ENCODE measurements at places on chromosomes 16 and 17.

- DNase-seq, result no peak
Observed at GRCh38 chr17:6704470-6705052, 8.6 kb downstream of the SLC13A5 start.

DNA sequence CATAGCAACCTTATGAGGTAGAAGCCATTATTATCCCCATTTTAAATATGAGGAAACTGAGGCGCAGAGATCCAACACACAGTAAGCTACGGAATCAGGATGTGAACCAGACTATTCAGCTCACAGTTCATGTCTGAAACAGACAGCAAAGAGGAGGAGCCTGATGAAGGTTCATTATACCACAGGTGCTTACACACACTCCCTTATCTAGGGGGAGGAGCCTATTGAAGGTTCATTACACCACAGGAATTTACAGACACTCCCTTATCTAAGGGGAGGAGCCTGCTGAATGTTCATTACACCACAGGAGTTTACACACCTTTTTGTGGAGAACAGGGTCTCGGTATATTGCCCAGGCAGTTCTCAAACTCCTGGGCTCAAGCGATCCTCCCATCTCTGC, 21.9 kb downstream of the C16orf95 start:
- DNase-seq, result no peak

DNA sequence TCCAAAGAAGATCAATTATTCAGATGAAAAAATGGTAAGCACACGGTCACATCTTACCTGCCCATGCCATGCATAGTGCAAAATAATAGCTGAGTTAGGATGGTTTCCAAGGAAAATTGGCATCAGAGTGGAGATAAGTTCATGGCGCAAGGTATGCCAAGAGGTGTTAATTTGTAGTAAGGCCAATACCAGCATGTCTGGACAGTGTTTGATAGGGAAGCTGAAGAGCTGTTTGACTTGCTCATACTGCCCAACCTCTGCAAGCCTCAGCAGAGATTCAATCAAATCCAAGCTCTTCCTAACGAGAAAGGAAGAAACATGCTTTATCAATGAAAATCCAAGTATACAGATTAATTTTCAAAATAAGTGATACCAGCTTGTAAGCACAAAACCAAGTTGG, 51.0 kb downstream of the CNOT1 start:
- DNase-seq, result no peak

DNA sequence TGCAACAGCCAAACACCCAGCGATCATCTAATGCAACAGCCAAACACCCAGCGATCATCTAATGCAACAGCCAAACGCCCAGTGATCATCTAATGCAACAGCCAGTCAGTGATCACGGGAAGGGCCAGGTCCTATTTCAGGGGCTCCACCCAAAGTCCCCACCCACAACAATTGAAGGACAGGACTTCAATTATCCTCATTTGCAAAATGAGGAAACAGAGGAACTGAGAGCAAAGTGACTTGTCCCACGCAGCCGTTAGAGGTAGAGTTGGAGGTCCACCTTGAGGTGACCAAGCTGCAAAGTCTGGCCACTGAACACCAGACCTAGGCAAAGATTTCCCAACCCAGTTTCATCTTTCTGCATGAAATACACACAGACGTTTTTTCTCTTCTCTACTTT, 3.7 kb downstream of the ZG16B start:
- no peak for DNase-seq

GRCh38 chr17:50043290-50044148, 12.4 kb upstream of the ITGA3 start:
- DNase-seq, result no peak

DNA sequence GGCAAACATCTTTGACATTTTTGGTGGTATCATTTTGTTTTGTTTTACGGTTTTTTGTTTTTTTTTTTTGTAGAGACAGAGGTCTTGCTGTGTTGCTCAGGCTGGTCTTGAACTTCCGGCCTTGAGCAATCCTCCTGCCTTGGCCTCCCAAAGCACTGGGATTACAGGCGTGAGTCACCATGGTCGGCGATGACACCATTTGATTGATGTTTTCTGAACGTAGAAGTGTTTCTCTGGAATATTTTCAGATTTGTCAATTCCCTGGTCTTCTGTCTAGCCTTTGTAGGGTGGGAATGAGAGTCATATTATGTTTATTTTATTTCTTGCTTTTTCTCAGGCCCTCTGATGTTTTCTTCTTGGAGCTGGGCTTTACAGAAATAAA, 32.2 kb upstream of the BRD7 start:
- DNase-seq, result no peak

DNA sequence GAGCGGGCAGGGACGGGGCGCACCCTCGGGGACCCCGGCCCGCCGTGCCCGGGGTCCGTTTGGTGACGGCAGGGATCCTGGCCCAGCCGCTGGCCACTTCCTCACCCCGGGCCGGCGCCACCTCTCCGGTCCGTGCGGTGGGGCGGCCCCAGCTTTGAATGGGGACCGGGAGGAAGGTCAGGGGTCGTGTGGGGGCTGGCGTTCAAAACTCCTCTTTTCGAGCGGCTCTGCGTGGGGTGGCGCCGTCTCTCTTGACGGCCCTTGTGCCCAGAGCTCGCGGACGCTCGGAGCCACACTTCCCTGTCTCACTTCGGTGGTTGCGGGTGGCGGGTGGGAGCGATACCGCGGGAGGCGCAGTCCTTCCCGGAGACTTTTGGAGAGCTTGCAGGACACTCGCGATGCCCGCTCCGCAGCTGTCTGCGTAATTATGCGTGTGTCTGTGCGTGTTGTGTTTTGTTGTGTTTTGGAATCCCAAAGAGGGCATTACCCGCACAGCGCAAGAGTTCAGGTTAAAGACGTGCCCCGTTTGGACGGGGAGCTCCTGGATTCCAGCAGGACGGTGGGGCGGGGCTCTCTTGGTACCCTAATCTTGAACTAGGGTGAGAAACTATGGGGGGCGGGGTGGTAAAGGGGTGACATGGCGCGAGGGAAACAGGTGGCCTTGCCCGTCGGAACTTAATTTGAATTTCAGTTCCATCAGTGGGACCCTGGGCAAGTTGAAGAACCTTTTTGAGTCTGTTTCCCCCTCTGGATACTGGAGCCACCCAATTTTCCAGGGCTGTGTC, 637 bp downstream of the PLCG2 start:
- no peak for DNase-seq

DNA sequence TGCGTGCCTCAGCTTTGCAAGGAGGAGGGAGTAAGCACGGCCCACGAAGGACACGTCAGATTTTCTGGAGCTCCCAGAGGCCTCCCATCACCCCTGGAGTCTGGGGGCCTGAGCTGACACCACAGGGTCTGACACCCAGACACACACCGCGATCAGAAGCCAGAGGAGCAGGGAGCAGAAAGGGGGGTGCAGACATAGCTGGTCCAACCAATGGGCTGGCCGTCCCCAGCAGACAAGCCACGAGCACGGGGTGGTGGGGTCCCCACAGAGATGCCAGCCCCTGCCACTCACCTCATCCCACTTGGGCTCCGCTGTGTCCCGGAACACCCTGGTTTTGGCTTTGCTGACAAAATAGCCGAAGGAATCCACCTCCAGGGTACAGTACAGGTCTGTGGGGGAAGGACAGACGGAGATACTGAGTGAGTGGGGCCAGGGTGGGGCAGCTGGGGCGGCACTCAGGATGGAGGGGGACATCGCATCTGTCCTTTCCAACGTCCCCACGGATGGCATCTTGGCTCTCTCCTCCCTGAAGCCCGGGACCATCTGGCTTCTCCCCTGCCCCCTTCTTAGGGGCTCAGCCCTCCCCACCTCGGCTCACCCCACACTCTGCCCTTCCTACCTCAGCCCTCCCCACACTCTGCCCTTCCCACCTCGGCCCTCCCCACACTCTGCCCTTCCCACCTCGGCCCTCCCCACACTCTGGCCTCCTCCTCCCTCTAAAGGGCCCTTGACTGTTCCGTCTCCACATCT, 53.5 kb downstream of the TIMM22 start:
- no peak for DNase-seq

- DNase-seq, result no peak
Observed at GRCh38 chr17:83183145-83183948, 103.9 kb downstream of the METRNL start.

DNA sequence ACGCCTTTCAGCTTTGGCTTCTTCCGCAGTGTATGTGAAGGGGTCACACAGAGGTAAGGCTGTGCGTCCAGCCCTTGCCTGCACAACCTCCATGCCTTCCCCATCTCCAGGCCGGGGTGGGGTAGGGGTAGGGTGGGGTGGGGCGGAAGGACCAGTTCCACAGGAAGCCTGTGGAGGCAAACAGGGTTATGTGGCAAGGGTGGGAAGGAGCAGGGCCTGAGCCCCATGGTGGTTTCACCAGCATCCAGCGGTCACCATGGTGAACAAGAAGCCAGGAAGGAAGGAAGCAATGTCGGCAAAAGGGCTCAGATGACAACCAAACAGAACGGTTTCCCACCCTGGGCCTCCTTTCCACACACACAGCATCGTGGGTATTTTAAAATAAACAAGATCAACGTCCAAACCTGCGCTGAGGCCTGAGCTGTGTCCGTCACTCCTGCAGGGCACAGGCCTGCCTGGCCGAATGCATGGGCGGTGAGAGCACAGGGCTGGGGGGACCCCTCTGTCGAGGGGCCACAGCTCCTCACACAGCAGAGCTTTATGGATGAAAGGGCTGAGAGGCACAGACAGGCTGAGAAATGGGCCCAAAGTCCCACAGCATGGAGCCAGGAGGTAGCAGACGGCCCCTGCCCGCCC, 80.5 kb downstream of the ZNF778 start:
- no peak for DNase-seq

DNA sequence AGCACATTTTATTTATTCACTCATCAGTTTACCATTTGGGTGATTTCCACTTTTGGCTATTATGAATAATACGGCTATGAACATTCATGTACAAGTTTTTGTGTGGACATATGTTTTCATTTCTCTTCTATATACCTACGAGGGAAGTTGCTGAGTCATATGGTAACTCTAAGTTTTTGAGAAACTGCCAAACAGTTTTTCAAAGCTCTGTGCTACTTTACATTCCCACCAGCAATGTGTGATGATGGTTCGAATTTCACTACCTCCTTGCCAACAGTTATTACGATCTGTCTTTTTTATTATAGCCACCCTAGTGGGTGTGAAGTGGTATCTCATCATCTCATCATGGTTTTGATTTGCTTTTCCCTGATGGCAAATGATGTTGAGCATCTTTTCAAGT, 63.7 kb upstream of the MRTFB start:
- DNase-seq, result no peak

GRCh38 chr17:78400581-78401240, 22.3 kb downstream of the PGS1 start:
- DNase-seq, result no peak

DNA sequence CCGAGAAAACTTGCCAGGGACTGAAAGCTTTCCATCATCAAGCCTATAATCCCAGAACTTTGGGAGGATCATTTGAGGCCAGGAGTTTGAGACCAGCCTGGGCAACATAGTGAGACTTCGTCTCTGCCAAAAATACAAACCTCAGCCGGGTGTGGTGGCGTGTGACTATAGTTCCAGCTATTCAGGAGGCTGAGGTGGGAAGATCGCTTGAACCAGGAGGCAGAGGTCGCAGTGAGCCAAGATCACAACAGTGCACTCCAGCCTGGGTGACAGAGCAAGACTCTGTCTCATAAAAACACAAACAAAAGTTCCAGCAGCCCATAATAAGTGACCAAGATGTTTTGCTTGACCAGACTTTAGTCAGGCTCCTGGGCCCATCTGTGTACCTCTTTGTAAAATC, 1.9 kb downstream of the MEAK7 start:
- no peak for DNase-seq

DNA sequence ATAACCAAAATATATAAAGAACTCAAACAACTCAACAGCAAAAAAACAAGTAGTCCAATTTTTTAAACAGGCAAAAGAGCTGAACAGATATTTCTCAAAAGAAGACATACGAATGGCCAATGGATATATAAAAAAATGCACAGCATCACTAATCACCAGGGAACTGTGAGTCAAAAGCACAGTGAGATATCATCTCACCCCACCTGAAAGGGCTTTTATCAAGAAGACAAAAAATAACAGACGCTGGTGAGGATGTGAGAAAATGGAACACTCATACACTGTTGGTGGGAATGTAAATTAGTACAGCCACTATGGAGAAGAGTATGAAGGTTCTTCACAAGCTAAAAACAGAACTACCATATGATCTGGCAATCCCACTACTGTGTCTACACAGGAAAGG, 7.4 kb downstream of the XYLT1 start:
- no peak for DNase-seq

GRCh38 chr16:381789-382717, at the start of gene PGAP6:
Gene PGAP6 (minus strand): TSS chr16:381978. CDS start chr16:381821, 157 bp downstream.
- peak; percentile 55 for DNase-seq

- no peak for DNase-seq
Observed at GRCh38 chr16:11036040-11036439, 91.7 kb downstream of the CLEC16A start.

GRCh38 chr17:55769625-55770000, 18.8 kb downstream of the PCTP start:
- DNase-seq, result no peak

- no peak for DNase-seq
Observed at GRCh38 chr16:58094026-58094425, 35.2 kb downstream of the CFAP20 start.

- no peak for DNase-seq
Observed at GRCh38 chr16:34801875-34802274, 1342.5 kb downstream of the TP53TG3F start.

GRCh38 chr17:50765454-50766221, 1.7 kb downstream of the ANKRD40CL start:
- DNase-seq, result no peak

- DNase-seq, result no peak
Observed at GRCh38 chr16:19783363-19784182, 65.5 kb downstream of the IQCK start.

DNA sequence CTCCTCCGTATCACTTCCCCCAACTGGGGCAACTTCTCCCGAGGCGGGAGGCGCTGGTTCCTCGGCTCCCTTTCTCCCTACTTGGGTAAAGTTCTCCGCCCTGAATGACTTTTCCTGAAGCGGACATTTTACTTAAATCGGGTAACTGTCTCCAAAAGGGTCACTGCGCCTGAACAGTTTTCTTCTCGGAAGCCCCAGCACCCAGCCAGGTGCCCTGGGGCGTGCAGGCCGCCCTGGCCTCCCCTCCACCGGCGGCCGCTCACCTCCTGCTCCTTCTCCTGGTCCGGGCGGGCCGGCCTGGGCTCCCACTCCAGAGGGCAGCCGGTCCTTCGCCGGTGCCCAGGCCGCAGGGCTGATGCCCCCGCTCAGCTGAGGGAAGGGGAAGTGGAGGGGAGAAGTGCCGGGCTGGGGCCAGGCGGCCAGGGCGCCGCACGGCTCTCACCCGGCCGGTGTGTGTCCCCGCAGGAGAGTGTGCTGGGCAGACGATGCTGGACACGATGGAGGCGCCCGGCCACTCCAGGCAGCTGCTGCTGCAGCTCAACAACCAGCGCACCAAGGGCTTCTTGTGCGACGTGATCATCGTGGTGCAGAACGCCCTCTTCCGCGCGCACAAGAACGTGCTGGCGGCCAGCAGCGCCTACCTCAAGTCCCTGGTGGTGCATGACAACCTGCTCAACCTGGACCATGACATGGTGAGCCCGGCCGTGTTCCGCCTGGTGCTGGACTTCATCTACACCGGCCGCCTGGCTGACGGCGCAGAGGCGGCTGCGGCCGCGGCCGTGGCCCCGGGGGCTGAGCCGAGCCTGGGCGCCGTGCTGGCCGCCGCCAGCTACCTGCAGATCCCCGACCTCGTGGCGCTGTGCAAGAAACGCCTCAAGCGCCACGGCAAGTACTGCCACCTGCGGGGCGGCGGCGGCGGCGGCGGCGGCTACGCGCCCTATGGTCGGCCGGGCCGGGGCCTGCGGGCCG, 1.6 kb downstream of the HIC1 start:
- DNase-seq, result no peak

GRCh38 chr16:49716339-49716934, 139.5 kb downstream of the ZNF423 start:
- no peak for DNase-seq
